ENCODE measurements at places on chromosomes 2 and 18.

DNA sequence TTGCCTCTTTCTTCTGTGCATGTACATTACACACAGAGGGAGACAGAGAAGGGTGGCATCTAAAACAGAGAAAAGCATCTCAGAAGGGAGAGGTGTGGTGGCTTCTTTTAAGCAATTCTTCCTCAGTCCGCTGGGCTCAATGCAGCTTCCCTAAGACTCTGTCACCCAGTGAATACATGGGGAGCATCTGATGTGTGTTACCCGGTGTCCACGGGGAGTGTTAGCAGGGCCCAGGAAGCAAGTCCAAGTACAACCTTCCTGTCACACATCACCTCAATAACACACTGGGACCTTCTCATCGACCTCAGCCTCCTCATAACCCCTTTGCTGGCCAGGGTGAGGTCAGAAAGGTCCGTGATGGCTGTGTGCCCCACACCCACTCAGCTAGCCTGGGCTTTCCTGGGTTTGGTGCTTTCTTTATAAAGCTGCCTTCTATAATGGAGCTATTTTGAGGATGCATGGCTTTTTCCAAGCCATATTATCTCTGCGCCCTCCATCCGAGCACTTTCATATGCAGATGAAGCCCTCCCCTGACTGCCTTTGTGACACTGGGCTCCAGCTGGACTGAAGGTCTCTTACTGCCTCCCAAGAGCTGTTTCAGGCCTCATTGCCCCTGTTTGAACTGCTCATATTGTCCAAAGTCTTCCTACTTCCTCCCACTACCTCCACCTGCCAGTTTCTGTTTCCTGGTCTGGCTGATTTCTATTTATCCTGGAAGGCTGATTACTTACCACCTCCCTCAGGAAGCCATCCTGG is 21.4 kb downstream of the TNFRSF11A start:
- DNase-seq, result no peak

DNA sequence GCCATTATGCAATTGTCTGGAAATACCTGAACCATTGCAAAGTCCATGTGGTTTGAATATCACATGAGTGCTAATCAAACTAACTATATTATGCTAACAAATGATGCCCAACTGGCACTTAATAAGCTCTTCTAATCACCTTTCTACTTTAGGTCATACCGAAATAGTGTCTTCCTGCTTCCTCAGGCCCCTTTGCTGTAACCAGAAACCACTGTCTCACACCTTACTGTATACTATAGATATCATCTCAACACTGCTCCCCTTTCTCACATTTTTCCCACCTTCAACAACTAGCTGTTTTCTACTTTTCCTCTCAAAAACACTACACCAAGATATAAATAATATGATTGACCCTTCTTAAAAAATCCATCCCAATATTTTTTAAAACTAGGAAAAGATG is 633.9 kb downstream of the BCL11A start:
- DNase-seq, result no peak

DNA sequence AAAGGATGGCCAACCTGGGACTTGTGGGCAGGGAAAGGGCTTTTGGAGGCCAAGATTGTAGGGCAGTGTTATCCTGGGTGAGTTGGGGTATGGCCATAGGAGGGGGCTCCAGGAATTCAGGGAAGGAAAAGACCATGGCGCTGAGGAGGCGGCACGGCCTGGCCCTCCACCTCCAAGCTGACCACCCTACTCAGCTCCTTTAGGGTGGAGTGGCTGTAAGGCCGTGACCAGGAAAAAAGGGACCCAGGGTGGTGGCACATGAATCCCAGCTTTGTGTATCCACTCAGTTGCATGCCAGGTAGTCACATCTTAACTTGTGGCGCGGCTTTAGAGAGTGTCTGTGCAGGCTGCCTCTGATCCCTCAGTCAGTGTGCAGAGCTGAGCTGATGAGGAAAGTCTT is 168.1 kb downstream of the AGAP1 start:
- no peak for DNase-seq

DNA sequence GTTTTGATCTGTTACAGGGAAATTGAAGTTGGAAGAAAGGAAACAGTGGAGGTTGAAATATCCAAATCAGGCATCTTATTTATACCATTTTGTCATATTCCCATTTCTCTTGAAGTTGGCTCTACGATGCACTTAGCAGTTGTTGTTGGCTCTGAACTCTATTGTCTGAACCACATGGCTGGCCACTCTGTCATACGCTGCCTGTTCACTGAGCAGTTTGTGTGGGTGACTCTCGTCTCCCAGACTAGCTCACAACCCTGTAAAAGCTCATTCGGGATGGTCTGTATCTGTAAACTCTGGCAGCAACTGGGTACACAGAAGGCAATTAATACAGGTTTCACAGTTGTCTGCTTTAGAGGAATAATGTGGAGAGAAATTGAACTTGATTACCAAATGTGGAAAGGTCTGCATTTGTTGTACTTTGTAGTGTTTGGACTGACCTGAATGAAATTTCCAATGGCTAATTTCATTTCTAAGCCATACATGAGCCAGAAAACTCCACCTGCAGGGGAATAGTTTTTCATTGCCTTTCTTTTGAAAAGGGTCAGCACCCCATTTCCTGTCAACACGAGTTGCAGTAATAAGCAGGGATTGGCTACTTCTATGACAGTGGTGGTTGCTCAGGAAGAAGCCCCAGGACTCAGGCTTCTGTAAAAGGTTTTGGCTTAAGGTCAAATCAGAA is 378.2 kb downstream of the OSR1 start:
- no peak for DNase-seq

- DNase-seq, result no peak
Observed at GRCh38 chr2:208645226-208645625, 238.6 kb downstream of the PTH2R start.

GRCh38 chr2:65658881-65659280 is 226.5 kb upstream of the SPRED2 start:
- no peak for DNase-seq

DNA sequence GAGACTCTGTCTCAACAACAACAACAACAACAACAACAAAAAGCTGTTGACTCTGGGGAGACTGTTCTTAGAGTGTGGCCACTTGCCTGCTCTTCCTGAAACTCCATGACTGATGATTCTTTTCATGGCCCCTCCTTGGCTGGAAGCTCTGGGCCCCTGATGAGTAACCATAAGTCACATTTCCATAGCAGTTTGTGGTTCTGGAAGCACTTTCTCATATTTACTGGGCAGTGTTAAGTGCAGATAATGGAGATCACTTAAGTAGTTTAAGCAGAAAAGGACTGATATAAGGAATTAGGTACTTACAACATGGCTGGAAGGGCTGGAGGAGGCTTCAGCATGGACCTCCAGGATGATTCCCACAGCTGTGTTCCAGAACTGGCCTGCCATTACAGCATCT is 147.3 kb upstream of the DLX2 start:
- peak; percentile 74 for DNase-seq

GRCh38 chr2:134413430-134413829 is 159.6 kb downstream of the MGAT5 start:
- no peak for DNase-seq

- DNase-seq, result no peak
Observed at GRCh38 chr2:6442252-6442985, 423.3 kb downstream of the CMPK2 start.

- no peak for DNase-seq
Observed at GRCh38 chr2:240551811-240552210, 6.0 kb downstream of the ANKMY1 start.

GRCh38 chr2:16226381-16226780 is 286.0 kb downstream of the MYCN start:
- DNase-seq, result no peak

- DNase-seq, result no peak
Observed at GRCh38 chr2:224670203-224670602, 46.0 kb downstream of the CCDC195 start.

DNA sequence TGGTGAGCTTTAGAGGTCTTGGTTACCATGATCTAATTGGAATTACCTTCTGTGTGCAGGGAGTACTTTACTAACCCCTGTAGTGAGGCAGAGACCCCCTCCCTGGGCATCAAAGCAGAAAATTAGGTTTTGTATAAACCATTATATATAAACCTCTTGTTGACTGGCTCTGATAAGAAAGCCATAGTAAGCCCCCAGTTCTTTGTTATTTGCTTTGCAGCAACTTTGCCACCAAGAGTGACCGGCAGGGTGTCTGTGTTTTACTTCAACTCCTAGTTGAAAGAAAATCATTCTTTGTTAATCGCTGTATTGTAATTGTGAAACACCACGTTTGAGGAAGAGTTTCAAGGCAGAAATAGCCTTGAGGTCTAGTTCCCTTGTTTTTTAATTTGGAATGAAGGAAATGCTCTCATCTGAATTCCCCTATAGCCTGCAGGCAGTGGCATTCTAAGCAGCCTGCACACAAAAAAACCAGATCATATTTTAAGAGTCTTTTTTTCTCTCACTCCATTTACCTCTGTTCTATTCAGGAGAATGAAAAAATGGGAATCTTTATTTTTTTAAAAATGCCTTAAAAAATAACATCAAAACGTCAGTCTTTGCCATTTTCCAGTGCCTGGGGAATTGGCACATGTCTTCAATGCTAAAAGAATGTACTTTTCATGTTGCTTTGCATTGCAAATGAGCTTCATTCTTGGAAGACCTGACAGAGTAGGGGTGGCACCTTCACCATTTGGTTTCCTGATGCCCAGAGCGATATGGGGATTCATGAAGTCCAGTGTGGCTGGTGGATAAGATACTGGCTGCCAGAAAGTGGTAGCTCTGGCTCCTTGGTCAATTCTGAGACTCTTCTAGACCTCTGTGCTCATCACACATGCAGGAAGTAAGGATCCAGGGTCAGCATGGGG is 338.1 kb downstream of the SLC4A3 start:
- no peak for DNase-seq

DNA sequence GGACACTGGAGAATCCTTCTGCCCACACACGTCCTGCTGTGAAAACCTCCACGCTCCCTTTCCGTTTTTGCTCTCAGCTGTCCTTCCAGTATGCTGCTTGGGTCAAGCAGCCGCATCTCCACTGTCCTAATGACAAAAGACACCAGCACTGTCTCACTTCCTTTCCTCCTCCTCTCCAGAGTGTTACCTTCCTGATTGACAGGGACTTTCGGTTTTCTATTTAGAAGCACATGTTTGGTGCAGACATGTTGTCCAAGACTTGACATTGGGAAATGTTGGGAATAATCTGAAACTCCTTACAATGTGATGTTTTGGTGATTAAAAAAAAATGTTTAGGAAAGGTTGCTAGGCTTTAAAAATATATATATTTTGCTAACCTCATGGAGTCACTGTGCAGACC is 226.6 kb downstream of the FAM210A start:
- DNase-seq, result no peak

DNA sequence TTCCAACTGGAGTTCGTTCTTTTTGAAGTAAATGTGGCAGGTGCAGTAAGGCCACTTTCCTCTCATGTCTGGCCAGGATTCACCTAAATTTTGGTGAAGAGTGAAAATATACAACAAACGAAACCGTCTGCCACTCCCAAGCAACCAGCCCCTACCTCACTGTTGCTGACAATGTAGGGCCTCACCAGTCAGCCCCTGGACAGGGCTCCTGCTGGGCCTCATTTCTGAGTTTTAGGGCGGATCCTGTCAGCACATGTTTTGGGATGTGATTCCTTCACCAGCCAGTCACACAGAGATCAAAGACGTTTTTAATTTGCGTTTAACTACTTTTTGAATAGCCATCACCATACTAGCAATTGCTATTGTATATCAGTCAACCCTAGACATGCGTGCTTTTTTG is 185.0 kb downstream of the WDR7 start:
- DNase-seq, result no peak

- no peak for DNase-seq
Observed at GRCh38 chr2:195106681-195107380, 550.2 kb upstream of the SLC39A10 start.

GRCh38 chr2:235286622-235287374 is 207.0 kb upstream of the AGAP1 start:
- DNase-seq, result peak; percentile 50

GRCh38 chr2:26095758-26096157 is 61.9 kb downstream of the RAB10 start:
- no peak for DNase-seq

- DNase-seq, result no peak
Observed at GRCh38 chr2:58594175-58594574, 353.1 kb upstream of the FANCL start.

DNA sequence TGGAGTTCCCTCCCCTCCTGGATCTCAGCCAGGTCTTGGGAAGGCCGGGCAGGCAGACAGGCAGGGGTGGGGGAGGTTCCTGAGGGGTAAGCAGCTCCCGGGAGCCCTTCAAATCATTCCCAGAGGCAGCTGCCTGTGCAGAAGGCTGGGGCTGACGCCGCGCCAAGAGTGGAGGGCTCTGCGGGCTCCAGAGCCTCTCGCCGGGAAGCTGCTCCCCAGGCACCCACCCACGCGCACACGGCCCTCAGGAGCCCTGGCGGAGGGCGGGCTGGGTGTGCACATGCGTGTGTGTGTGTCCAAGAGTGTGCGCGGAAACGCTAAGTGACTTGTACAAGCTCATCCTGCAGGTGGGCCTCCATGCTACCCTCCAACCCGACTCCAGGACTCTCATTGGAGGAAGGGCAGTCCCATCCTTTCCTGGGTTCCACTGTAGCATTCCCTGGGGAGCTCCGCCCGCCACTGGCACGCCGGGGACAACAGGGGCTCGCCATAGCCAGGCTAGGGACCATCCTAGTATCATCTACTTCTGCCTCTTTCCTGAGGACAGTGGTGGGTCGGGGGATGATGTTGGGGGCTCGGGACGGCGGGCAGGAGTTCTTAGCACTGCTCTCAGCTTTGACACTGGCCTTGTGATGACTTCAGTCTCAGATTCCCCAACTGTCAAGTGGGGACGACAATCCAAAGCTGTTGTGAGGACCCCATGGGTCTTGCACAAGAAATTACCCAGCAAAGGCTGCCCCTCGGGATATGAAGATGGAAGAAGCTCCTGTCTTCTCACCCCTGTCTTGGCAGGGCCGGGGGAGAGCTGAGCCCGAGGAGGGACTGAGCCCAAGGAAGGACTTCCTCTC is 50.3 kb downstream of the INHBB start:
- DNase-seq, result no peak

- no peak for DNase-seq
Observed at GRCh38 chr2:45943219-45944044, 292.0 kb downstream of the PRKCE start.

- no peak for DNase-seq
Observed at GRCh38 chr18:32010124-32010721, 8.4 kb upstream of the RNF125 start.

GRCh38 chr2:240338274-240338673 is 97.2 kb upstream of the GPC1 start:
- no peak for DNase-seq
